Psoas muscle (tissue), 8 donors: ENCODE measurements at places on chromosomes 2 and 18. TPM values are rescaled to one million over a fixed set of nuclear protein-coding genes. Genes with fewer than 3 reads are reported as not detected.
A peak's percentile ranks its signal among the peaks of the same experiment; 100 is the strongest.

Gene CREG2
- total RNA-seq = 0.34 TPM

Gene FBXO41
- total RNA-seq = 0.22 TPM

Gene TOGARAM2
- total RNA-seq = 28.6 TPM

Gene TUBB8B
- total RNA-seq = not detected

Gene CLEC4F
- 0.64 TPM for total RNA-seq

Gene GALR1
- not detected for total RNA-seq

Gene CXCR4
- 8.2 TPM for total RNA-seq

DNA sequence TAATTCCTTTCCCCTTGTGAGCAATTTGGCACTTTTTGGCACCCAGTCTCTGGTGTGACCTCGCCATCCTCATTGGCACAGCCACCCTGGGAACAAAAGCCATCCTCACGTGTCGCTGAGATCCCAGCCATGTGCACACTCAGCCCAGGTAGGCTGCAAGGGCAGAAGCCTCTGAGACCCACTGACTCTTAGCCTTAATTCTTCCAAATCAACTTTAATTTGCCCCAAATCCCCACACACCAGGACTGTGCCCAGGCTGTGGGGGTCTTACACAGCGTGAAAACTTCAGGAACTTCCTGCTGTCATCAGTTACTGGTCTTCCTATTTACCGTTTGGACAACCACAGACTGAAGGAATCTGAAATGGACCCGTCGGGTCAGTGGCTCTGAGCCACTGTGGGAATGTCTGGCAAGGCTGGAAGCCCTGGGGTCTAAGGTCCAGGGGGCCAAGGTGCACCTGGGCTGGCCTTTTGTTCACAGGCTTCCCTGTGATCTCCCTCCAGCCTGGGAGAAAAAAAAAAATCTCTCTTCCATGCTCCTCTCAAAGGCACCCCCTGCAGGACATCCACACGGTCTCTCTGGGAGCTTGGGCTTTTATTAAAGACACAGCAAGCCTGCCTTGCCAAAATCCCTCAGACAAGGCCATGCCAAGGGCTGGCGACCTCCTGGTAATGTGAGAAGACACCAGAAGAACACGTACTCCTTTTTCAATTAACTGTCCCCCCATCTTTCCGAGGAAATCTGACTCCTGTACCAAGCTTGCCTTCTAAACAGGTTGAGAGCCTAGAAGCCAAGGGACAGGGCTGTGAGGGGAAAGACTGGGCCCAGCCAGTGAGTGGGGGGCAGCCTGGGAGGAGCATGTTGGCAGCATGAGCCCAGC lies 42.1 kb upstream of the LAPTM4A start:
- DNase-seq = peak; percentile 64

DNA sequence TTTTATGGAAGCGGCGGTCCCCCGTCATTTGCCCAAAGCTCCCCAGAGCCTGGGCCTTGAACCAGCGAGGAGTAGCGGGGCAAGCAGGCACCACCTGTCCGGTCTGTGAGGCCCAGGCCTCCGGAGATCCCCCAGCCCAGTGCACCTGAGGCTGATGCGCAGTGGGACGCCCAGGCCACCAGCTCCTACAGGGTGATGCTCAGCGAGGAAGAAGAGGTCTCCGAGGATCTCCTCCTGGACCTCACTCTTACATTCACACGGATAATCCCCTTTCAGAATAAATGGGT lies 220.2 kb downstream of the NDUFA10 start:
- DNase-seq = no peak

- no peak for DNase-seq
Observed at GRCh38 chr2:19600506-19600905, 242.1 kb upstream of the OSR1 start.

DNA sequence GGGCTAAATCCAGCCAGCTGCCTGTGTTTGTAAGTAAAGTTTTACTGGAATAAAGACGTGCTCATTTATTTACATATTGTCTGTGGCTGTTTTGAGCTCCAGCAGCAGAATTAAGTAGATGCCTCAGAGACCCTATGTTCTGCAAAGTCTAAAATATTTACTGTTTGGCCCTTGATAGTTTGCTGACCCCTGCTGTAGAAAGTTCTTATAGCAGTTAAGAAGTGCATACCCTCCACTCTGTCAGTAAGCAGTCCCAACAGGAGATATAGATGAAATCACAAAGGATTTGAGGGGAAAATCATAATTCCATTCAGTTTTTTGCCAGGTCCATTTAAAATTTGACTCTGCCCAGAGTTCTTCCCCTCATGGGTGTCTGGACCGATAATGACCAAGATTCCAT lies 50.1 kb upstream of the ITM2C start:
- DNase-seq = no peak

GRCh38 chr18:38759457-38759856 lies 1193.9 kb upstream of the CELF4 start:
- no peak for DNase-seq

DNA sequence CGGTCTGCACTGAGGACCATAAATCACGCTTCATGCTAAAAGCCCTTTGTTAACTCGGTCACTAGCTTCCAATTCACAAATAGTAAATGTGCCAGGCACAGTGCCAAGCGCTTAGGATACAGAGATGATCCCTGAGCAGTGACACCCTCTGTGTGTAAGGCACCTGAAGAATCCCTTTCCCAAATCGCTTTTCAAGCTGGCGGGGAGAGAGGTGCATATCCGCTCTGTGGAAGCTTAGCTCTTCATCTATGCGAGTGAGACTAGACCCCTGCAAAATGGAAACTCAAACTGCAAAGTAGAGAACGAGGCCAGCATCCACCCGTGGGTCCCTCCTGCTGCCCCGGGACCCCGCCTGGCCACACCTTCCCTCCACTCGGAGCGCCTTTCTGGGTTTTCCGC lies 2.4 kb downstream of the PIEZO2 start:
- no peak for DNase-seq

- no peak for DNase-seq
Observed at GRCh38 chr18:6860804-6861448, 131.4 kb downstream of the ARHGAP28 start.

DNA sequence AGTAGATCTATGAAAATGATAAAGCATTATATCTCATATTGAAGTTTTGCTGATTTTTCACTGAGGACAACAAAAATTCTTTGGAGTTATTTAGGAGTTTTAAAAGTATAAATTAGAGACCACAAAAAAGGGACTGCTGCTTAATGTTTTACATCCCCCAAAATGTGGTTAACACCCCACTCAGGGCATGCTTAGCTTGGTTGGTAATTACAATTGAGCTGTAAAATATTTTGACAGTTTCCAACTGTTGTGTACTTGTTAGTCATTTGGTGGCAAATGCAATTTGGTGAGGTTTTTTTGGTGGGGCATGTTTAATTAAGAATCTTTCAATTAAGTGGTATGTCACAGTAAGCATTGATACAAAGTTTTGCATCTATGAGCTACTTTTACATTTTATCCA lies 137.3 kb upstream of the OTX1 start:
- no peak for DNase-seq

DNA sequence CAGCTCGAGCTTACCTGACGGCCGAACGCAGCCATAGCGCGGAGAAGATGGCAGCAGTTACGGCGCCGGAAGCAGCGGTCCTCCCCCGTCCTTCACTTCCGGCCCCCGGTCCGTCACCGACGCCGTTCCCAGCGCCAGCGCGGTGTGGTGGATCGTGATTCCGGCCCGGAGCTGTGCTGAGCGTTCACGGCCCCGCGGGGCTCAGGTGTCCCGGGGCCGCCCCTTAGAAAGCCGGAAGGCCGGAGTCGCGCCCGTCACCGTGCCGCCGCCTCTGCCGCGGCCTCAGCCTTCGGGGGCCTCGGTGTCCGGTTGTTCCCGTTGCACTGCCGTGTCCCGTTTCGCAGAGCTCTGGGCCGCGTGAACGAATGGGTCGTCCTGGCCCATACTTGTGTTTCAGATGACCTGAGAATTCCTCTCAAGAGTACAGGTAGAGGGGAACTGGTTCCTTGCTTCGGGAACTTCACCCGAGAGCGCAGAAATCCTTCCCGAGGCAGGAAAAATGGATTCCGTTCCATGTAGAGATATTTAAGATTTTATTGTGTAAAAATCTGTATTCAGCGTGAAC lies at the start of gene MTERF4:
Gene MTERF4 (minus strand): TSS at position 49 of the 565 bp plus-strand sequence. CDS start 14 bp downstream, at position 35.
- peak; percentile 88 for DNase-seq

- DNase-seq = no peak
Observed at GRCh38 chr2:43133708-43134570, 92.5 kb downstream of the ZFP36L2 start.

- DNase-seq = no peak
Observed at GRCh38 chr18:44536619-44537018, 144.1 kb upstream of the SETBP1 start.

DNA sequence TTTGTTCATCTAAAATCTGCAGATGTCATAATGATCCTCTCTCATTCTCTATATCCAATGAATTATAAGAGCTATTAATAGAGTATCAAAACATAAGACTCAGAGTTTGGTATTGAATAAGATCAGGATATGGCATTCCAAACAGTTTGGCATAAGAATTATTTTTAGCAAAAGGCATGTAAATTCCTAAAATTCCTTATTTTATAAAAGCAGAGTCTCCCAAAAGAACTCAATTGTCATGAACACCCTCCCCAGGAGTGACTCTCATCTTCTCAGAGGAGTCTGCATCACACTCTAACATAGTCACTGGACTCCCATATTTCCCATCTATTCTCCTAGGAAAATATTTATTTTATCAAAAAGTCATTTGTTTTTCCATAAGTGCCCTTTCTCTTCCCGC lies 1710.2 kb upstream of the SLC39A10 start:
- DNase-seq = no peak

DNA sequence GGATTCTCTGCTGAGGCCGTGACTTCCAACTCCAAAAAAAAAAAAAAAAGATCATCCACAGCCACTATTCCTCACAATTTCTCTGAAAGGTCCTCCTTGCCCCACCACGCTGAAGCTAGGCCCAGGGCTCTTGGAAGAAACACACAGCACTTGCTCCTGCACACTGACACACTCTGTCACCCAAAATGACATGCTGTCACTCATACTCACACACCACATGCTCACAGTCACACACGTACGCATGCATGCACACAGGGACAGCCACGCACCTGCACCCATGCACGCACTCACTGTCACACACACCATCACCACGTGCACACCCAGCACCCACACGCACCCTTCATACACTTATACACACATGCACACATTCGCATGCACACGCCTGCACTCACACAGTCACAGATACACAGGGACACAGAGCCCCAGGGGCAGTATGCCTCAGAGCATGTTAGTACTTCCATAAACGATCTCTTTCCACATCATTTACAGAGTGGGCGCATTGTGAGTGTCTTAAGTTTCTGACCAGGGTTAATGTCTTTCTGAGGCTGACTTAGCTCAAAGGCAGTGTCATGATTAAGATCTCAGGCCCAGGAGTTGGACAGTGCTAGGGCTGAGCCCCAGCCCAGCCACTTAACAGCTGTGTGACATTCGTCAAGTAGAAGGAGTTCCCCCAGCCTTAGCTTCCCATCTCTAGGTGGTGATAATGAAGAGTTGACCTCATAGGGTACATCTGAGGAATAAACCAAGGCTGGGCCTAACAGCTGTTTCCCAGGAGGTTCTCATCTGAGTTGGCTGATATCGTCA lies 93.4 kb downstream of the GLI2 start:
- no peak for DNase-seq
